ENCODE measurements at places on chromosomes 5 and 9.

- DNase-seq = no peak
Observed at GRCh38 chr9:1871626-1872419, 143.3 kb upstream of the SMARCA2 start.

- no peak for DNase-seq
Observed at GRCh38 chr9:86549401-86549811, 195.2 kb upstream of the TUT7 start.

DNA sequence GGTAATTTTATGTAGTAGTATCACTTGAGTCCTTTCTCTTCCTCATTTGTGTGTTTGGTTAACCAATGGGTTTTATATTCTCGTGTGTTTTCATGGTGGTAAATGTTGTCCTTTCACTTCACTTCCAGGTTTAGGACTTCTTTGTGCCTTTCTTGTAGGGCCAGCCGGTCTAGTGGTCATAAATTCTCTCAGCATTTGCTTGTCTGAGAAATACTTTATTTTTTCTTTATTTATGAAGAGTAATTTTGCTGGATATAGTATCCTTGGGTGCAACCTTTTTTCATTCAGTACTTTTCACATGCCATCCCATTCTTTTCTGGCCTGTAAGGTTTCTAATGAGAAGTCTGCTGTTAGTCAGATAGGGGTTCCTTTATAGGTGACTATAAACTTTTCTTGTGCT, 107.1 kb downstream of the GNA14 start:
- no peak for DNase-seq

DNA sequence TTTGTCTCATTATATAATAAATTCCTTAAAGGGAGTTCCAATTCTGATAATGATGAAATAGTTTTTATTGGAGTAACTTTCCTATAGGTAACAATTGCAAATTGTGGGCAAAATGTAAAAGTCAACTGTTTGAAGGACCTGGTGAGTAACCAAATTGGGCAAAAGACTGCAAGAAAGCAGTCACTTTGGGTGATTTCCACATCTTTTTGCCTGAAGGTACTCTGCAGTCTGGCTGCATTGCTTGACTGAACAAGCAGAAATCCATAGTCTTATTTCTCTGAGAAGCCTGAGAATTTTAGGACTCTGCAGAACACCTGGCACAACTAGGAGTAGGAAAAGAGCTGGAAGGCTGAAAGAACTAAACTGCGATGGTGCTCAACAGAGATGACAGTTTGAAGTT, 114.9 kb downstream of the HOMER1 start:
- DNase-seq = no peak

DNA sequence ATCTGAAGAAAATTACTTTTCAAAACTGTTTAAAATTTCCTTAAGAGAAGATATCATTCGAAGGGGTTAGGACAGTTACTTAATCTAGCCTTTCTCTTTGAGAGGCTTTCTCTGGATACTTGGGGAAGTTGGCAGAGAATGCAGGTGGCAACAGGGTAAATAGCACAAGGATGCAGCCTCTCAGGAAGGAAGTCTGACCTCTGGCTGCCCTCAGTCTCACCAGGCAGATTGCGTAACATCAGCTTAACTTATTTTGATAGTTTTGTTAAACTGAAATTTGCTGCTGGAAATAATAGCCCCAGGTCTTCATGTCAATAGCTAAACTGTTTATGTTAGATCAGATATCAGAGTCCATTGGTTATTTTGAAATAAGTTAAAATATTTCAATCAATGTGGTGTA, 20.4 kb downstream of the CCDC192 start:
- no peak for DNase-seq

DNA sequence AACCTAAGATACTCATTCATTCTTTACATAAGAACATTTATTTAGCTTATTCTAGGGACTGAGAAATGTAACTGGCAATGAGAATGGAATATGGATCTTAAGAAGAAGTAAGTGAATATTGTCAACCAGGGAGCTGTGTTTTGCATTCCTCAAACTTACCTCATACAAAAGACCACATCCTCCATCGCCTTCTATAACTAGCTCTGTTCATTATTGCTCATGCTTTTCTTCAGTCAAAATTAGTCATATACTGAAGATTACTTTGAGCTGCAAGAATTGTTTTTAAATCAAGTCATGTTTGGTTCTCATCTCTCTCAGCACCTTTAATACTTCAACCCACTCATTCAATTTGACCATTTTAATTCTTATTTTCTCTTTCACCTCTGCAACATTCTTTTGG, 140.3 kb upstream of the RASA1 start:
- no peak for DNase-seq

DNA sequence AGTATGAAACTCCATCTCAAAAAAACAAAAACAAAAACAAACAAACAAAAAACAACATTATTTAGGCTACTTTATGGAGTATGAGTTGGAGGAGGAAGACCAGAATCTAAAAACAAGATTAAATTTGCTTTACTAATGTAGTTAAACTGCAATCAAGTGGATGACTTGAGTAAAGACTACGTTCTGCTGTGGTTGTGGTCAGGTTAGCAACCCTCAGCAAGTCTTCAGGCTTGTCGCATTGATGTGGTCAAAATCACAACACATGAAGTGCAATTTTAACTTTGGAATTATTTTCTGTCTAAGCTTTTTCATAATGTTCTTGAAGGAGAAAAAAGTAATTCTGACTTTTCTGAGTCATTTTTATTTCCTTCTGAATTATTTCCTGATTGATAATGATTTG, 43.1 kb downstream of the PDE6A start:
- DNase-seq = no peak
